ENCODE measurements at places on chromosomes 3 and 15.
A peak's percentile ranks its signal among the peaks of the same experiment; 100 is the strongest.

GRCh38 chr3:168531116-168531515, 435.4 kb upstream of the GOLIM4 start:
- no peak for DNase-seq

GRCh38 chr3:78858910-78859309, 908.9 kb downstream of the ROBO1 start:
- DNase-seq = no peak

DNA sequence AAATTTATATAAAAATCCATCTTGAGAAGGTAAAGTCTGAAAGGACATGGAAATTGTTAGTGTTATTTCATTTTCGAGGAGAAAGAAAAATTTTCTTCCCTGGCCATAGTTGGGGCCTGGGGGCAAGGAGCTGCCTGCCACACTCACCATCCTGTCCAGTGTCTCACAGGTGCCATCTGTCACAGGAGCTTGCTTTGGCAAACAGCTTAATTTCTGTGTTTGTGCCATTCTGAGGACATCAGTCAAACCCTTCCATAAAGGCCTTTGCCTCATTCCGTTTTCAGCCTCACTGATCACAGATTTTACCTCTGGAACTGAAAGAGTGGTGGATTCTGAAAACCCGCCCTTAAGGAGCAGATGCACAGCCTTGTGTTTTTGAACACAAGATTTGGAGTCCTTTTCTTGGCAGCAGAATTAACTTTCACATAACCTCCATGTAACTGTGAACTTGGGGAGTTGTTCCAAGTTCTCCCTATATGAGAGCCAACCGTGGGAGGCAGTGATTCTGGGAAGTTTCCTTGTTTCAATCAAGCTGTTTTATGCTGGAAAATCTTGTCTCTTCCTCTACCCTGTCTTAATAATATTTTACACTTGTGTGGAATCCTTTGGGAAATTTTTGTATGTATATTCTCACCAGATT, 254.7 kb downstream of the CACNA2D3 start:
- no peak for DNase-seq

DNA sequence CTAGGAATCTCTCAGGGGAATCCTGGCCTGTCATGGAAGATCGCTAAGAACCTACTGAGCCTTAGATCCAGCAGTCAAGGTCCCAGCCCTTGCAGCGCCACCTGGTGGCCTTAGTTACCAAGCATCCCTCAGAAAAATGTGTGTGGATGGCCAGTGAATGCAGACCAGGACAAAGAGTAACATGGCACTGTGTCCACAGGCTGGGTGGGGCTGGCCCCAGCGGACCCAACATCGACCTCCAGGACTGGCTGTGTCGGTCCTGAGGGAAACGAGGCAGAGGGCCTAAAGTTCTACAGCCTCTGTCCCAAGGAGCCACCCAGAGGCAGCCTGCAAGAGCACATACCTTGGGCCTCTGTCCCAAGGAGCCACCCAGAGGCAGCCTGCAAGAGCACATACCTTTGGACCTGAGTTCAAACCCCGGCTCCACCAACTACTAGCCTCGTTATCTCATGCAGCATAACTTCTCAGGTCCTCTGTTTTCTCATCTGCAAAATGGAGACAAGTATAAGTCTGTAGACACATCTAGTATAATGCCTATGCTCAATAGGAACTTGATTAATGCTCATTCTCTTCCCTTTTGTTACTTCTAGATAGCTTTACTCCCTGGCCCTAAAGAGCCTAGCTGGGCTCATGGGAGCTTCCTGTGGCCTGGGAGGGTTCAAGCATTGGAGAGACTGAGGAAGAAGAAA, 57.5 kb upstream of the HERC1 start:
- DNase-seq = peak; percentile 69

GRCh38 chr3:195803289-195803908, 8.3 kb downstream of the MUC4 start:
- no peak for DNase-seq

All from CD4-positive, alpha-beta memory T cell (primary cell).